ENCODE measurements at places on chromosomes 13 and 19.

GRCh38 chr13:104782741-104783140 is 1716.5 kb upstream of the SLC10A2 start:
- no peak for DNase-seq

DNA sequence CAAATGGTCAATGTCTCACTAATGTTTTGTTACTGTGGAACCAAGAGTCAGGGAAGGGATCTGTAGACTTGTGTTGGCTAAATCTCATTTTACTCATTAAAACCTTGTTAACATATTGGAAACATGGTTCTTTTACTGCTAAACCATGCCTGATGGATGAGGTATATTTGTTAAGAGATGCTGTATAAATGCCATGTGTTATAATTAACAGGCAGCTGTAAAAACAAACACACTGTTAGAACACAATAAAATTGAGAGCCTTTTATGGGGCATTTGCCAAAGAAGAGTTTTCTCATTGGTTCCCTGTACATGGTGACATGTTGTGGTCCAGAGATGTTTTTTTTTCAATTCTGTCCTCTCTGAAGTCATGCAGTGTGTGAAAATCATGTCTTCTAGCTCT is 121.9 kb downstream of the ESD start:
- no peak for DNase-seq

GRCh38 chr19:45939792-45940514 is 25.4 kb upstream of the NANOS2 start:
- no peak for DNase-seq

DNA sequence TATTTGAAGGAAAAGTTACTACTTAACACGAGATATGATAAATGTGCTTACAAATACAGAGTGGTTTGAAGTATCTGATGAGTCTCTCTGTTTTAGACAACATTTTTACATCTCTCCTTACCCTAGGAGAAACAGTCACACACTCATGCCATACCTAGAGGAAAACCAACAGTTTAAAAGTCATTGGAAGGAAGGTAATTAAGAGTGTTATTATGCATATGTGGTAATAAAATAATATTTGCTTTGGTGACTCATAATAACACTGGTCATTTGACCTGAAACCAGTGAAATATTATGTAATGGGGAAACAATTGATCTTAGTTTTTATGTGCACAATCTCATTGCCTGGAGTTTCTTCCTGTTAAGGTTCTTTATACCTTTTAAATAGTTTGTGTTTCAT is 136.9 kb upstream of the SOX21 start:
- no peak for DNase-seq

GRCh38 chr13:108083056-108083455 is 132.3 kb downstream of the LIG4 start:
- no peak for DNase-seq

DNA sequence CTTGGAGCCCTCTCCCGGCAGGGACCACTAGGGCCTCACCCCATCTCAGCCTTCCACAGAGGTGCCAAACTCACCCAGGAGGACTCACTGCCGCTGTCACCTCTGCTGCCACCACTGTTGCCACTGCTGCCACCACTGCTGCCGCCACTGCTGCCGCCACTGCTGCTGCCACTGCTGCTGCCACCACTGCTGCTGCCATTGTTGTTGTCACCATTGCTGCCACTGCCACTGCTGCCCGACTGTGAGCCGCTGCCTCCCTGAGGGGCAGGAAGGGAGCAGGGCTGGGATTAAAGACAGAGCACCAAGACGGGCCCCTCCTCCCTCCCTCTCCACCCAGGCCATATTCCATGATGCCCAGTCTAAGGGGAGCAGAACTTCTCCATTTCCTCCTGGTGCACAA is 2.1 kb downstream of the DMKN start:
- DNase-seq = no peak

GRCh38 chr19:19451429-19452242 is 46.2 kb downstream of the GATAD2A start:
- DNase-seq = no peak

DNA sequence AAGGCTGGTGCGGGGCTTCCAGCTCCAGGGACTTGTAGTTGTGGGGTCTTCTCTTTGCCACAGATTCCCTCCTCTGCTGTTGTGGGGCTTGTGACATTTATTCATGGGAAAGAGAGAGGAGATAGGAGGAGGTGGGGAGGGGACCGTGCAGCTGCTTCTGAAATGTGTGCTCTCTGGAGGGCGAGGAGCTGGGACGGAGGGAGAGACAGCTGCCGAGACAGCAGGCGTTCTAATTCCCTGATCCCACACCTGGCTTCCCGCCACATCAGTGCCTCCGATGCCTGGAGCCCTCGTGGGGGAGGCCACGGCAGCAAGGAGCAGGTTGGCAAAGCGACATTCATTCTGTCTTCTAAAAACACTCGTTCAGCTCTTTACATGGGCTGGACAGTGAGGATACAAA is 164.4 kb downstream of the USP12 start:
- DNase-seq = no peak

GRCh38 chr13:21420706-21421105 is 38.4 kb downstream of the ZDHHC20 start:
- DNase-seq = no peak
